ENCODE measurements at places on chromosomes 3 and 15.

DNA sequence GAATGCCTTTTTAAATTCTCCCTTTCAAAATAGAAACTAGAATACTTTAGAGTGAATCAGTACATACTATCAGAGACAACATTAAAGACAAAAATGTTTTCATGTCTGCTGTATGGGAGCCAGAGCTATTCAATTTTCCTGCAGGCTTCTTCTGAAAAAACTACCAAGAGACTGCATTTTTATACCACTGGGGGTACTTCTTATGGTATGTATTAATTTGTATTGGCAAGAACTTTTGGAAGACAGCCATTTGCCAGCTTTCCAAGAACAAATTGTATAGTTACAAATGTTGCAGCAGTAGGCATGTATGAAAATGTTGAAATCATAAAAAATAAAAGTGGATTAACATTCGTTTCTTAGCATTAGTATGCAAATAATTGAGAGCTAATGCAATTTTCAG is 1010.0 kb upstream of the CADM2 start:
- no peak for DNase-seq

DNA sequence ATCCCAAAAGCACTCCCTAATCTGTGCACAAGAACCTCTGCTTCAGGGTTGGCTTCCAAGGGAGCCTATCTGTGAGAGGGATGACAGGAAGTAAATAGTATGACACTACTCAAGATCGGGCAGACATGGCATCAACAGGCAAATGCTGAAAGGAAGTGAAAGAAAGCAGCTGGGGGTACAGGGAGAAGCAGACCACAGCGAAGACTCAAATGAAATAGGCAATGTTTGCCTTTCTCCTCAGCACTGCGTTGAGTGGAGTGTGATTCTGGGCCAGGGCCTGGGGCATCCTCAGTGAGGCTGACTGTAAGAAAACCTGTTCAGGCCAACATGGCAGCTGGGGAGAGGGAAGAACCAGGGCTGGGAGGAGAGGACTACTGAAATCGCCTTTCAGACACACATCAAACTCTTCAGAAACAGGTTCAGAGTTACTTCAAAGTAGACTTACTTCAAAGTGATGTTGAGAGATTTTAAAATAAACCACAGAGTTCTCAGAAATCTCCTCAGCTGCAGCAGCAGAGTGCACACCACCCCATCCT is 96.6 kb downstream of the SLC9A9 start:
- DNase-seq = no peak

- no peak for DNase-seq
Observed at GRCh38 chr15:52336529-52336928, 40.9 kb upstream of the MYO5C start.

GRCh38 chr3:115068799-115069198 is 78.3 kb downstream of the ZBTB20 start:
- DNase-seq = no peak

DNA sequence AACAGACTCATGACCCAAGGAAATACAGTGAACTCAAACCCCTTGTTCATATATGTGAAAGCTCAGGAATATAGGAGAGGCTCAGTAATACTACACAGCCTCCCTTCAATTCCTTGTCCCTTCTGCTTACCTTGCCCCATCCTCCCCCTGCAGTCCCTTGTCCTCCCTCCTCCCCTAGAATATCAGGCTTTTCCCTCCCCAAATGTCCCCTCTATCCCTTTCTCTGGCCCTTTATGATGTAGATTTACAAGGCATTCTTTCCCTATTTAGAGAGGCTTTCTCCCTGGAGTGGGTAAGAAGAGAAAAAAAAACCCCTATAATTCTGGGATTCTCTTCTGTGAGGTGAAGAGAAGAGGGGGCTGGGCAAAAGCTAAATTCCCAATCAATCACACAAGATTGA is 64.9 kb upstream of the KBTBD8 start:
- no peak for DNase-seq

- no peak for DNase-seq
Observed at GRCh38 chr3:48575366-48575765, 11.8 kb upstream of the UCN2 start.
